Muscle of back (tissue), 13 donors: ENCODE measurements at places on chromosomes 12 and 14.

GRCh38 chr12:110775997-110776396 lies 33.3 kb upstream of the PPP1CC start:
- DNase-seq = no peak

GRCh38 chr12:54504550-54504949 lies 7.0 kb downstream of the NCKAP1L start:
- no peak for DNase-seq

DNA sequence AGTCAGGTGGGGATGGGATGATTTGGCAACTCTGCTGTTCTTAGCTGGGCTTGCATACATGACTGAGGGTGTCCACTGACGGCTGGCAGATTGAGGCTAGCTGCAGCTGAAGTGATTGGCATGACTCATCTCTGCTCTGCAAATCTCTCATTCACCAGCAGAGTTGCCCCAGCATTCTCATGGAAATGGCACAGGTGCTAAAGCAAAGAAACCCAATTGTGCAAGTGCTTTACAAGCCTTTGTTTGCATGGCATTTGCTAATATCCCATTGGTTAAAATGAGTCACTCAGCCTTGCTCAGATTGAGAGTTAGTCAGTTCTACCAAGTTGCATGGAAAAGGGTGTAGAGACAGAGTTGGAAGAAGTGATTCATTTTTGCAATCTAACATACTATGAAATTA lies 389.7 kb upstream of the FAR2 start:
- DNase-seq = no peak

- DNase-seq = no peak
Measured at GRCh38 chr12:105954951-105955931, 183.5 kb downstream of the NUAK1 start.

GRCh38 chr14:90424686-90425372 lies 28.0 kb downstream of the CALM1 start:
- peak; percentile 81 for DNase-seq

- peak; percentile 74 for DNase-seq
Measured at GRCh38 chr12:75864161-75864560, 167.4 kb downstream of the PHLDA1 start.

DNA sequence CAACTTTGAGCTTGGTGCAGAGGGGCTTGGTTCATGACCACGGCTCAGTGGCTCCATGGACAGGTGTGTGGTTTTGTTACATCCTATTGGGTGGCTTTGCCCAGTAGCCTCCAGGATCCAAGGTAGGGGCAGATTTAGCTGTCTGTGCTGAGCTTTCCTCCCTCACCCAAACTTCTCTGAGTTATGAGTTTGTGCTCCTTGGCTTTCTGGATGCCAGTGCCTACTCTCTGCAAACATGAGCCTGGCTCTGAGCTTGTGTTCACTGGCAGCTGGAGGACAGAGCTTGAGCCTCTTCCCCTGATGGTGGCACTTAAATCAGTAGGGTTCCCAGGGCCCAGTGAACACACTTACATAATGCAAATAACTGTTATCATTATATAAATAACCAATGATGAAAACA lies 45.3 kb upstream of the HECTD1 start:
- DNase-seq = no peak

- peak; percentile 13 for DNase-seq
Measured at GRCh38 chr12:88793096-88793495, 212.8 kb upstream of the KITLG start.

DNA sequence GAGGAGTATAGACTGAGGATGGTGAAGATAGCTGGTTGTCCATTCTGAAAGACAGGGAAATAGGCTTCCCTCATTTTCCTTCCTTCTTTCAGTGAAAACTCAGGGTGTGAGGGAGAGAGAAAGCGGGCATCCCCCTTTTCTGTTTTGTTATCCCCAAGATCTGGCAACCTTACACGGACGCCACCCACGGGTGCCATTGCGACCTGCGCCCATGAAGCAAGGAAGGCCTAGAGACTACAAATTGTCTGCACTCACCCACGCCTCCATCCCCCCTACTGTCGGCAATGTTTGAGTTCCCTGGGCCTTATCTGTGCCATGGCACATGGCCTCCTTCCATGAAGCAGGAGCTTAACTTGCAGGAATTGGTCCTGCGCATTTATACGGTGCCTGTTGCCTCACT lies 115.0 kb upstream of the IGF1 start:
- DNase-seq = no peak

DNA sequence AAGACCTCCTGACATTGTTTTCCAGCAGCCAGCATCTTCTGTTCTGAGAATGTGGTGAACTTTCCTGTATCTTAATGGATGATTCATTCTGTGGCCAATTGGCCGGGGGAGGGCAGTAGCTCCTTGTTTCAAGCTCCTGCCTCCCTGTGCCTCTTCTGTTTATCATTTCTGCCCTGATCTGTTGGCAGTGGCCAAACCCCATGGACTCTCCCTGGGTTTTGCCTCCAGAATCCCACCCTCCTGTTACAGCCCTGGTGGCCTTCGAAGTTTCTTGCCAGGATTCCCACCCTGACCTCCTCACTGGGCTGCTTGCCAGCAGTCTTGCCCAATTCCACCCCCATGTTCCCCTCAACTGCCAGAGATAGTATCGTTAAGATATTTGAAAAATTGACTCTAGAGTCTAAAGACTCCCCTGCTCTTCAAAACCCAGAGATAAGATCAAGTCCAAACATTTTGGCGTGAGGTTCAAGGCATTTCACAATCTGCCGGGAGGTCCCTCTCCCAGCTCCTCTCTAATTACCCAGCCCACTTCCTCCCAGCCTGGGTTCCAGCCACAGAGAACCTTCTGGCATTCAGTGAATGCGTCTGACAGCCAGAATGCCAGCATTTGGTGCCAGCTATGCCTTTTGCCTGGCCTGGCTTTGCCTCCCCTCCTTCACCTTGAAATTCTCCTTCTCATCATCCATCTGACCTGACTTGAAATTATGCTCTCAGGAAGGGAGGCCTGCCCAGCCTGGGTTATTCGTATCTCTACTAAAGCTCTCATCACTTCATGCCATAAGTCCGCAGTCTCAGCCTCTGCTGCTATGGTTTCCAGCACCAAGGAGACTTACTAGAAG lies 37.7 kb upstream of the TXNRD1 start:
- DNase-seq = peak; percentile 10

DNA sequence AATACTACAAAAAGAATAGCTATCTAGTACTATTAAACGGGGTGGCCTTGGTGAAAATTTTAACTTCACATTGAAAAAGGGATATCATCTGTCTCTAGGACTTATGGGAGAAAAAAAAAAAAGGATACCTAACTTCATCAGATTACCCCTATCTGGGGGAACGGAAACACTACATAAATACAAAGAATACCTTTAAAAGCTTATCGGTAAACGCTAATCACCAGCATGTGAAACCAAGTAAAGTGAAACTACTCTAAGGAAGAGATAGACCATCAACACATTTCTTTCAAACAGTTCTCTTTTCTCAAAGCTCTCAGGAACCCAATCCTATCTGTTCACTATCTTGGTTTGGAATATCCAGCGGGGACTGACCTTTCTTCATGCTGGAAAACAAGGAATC lies 3.5 kb downstream of the KICS2 start:
- DNase-seq = no peak

DNA sequence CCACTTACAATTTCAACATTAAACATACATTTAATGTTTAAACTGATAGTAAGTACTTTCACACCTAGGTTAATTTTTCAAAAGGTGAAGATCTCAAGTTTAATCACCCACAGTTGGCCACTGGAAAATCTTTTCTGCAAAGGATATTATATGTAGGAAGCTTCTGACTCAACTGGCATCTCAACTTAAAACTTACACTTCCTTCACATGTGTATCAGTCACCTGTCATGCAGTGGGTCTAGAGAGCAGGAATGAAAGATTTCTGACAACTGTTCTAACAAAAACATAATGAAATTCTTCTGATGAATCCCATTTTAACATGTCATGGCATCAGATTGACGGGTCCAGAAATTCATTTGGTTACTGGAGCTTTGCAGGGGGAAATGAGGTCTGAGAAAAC lies 192.8 kb downstream of the KLHL28 start:
- no peak for DNase-seq

- no peak for DNase-seq
Measured at GRCh38 chr12:106135781-106136180, 3.0 kb downstream of the NUAK1 start.

DNA sequence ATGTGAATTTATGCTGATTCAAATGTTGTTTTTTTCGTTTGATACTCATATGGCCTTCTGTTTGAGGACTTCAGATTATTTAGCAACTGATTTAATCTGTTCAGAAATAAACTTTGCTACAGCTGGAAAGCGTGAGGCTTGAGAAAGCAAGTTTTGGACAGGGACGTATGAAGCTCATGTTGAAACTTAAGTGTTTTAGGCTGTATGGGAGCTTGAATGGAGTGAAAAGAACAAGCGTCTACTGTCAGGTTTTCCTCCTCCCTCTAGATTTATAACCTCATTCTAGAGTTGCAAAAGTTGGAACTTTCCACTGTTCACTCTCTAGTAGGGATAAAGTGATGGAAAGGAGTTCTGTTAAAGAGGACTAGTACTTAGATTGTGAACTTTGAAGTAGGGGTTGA lies 1.0 kb downstream of the PRPF39 start:
- peak; percentile 50 for DNase-seq
